HT1080 (cell line): ENCODE measurements at places on chromosomes 13 and 19. TPM values are rescaled to one million over a fixed set of nuclear protein-coding genes. Genes with fewer than 3 reads are reported as not detected.
A peak's percentile ranks its signal among the peaks of the same experiment; 100 is the strongest.

DNA sequence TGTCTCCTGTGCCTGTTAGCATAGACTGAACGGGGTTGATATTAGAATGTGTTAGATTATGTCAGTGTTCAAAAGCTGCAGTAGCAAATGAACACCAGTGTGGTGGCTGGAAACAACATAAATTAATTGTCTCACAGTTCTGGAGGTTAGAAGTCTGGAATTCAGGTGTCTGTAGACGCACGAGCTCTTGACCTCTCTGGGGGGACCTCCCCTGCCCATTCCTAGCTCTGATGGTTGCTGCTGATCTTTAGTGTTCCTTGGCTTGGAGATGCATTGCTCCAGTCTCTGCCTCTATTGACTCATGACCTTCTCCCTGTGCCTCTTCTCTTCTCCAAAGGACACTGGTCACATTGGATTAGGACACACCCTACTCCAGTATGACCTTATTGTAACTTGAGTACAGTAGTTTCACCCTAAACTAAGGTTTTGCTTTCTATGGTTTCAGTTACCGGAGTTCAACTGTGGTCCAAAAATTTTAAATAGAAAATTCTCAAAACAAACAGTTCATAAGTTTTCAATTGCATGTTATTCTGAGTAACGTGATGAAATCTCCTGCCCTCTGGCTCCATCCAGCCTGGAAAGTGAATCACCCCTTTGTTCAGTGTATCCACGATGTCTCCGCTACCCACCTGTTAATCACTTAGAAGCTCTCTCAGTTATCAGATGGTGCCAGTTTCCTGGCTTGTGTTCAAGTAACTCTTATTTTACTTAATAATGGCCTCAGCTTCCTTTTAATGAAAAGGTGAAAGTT, 273.2 kb downstream of the MYO16 start:
- DNase-seq, result no peak

DNA sequence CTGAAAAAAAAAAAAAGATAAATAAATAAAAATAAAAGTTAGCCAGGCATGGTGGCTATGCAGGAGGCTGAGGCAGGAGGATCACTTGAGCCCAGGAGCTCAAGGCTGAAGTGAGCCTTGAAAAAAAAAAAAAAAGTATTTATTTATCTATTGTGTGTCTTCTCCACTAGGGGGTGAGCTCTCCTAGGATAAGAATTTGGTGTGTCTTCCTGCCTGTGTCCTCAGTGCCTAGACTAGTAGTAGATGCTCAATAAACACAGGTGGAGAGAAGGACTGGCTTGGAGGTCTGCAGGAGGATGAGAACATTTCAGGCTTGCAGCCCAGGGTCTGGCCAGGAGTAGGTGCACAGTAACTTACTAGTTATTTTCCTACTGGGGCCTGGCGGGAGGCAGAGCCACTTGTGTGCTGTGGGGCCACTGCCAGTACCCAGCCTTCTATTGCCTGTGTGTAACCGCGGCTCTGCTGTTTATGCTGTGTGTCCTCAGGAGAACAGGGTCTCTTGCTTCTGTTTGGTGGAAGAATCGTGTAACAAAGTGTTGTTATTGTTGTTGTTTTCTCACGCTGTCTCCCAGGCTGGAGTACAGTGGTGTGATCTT, 5.4 kb downstream of the LMTK3 start:
- peak; percentile 63 for DNase-seq

Gene NRTN
- total RNA-seq, result 0.53 TPM in 1 of 2 replicates, not detected in the other

GRCh38 chr19:48362716-48363499, 832 bp downstream of the TMEM143 start:
- peak; percentile 95 for DNase-seq

Gene ARHGEF1
- total RNA-seq, result 100 and 109 TPM in 2 replicates

Gene UBXN6
- total RNA-seq, result 48.4 and 75.4 TPM in 2 replicates

- DNase-seq, result no peak
These were observed 3.3 kb downstream of the P2RY11 start for GRCh38 chr19:10114651-10115391.

DNA sequence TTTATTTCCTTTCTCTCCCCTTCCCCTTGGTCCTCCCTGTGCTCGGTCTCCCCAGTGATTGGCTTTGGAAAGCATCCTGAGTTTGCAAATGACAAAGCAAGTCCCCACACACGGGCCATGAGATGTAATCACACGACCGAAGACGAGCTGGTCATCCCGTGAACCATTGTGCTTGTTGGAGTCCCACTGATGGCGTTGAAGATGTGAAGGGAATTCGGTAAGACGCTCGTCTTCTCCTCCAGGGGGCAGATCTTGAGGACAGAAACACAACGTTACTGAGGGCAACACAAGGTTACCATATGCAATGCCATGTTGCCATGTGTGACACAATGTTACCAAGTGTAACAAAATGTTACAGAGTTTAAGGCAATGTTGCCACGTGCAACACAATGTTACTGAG, 42.0 kb upstream of the SLC15A1 start:
- no peak for DNase-seq

Gene PROZ
- total RNA-seq, result not detected in 2 replicates

Gene GPR18
- total RNA-seq, result not detected in 2 replicates

Gene NCR1
- total RNA-seq, result 0.43 TPM in 1 of 2 replicates, not detected in the other

- DNase-seq, result no peak
These were observed 106.3 kb downstream of the KCTD15 start for GRCh38 chr19:33902802-33903488.
